ENCODE measurements at places on chromosomes 11 and 22.

GRCh38 chr22:40322021-40322420 is 24.3 kb upstream of the ADSL start:
- no peak for DNase-seq

GRCh38 chr22:23877566-23877965 is 16.6 kb upstream of the MIF start:
- no peak for DNase-seq

DNA sequence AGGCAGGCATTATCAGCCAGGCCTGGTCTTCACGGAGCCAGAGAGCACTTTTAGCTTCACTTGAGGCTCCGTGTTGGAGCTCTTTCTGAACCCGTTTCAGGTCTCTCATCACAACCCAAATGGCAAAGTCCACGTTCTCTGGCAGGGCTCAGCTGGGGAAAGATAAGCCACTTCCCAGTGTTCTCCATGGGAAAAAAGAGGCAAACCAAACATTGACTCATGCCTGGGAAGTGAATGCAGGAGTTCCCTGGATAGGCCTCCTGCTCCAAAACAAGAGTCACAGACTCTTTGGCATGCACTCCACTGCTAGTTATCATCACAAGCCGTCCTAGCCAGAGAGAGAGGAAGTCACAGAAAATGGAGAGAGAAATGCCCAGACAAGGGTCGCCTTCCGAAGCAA is 11.6 kb downstream of the OPCML start:
- DNase-seq, result no peak

GRCh38 chr11:112421879-112422278 is 161.2 kb upstream of the PLET1 start:
- DNase-seq, result no peak

GRCh38 chr11:78085972-78086371 is 6.3 kb upstream of the NDUFC2 start:
- DNase-seq, result no peak

GRCh38 chr11:19239039-19239438 is 1.7 kb downstream of the E2F8 start:
- DNase-seq, result no peak

GRCh38 chr11:110093407-110094297 is 460 bp downstream of the ZC3H12C start:
- no peak for DNase-seq

DNA sequence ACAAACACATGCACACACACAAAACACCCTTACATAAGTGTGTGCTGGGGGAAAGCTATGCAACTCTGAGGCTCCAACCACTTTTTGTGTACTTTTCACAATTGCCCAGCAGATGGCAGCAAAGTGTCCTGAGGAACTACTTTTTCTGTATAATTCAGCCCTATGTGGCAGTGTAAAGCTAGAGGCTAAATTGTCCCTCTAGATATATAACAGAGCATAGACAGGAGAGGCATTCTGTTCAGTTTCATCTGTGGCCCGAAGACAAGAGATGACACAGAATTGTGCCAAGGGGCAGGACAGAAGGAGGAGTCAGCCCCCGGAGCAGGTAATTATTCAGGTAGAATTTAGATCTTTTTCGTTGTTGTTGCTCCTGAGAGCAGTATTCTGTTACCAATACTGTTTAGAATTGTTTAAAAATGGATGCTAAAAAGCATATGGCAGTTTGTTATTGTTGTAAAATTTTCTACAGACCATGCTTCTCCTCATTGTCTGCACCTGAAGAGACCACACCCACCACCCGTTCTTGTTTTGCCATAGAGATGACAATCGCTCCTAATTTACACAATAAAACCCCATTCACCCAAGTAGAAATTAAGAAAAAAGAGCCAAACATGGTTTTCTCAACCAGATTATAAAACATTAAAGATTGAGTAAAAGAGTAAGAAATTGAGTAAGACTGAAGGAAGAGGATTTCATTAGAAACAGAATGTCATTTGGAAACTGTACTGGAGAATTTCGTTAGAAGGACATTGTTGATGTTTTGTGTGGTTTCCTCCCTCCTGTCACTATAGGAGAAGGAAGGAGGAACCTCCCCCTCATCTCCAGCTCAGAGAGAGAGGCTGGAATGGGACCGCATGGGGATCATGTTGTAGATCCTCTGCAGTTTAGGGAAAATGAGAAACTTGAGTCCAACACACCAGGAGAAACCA is 14.5 kb upstream of the MS4A7 start:
- DNase-seq, result peak; percentile 47

GRCh38 chr11:61589961-61590360 is 9.1 kb upstream of the SYT7 start:
- no peak for DNase-seq

- no peak for DNase-seq
Observed at GRCh38 chr11:44701276-44701675, 25.5 kb upstream of the TSPAN18 start.

DNA sequence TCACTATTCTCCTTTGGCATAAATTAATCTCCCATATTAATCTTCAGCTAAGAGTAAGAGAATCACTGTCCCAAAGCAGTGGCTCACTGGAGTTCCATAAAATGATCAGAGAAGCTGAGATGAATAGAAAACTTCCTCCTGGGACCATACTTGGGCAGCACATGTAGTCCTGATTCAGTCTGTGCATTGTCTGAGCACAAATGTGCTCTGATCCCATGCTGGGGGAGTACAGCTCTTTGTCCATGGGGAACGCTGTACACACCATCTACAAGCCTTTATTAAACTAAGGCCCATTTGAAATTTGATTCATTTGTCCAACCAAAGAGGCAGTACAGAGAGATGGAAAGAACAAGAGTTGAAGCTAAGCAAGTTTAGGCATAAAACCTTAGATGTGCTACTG is 147.4 kb upstream of the PGR start:
- no peak for DNase-seq

DNA sequence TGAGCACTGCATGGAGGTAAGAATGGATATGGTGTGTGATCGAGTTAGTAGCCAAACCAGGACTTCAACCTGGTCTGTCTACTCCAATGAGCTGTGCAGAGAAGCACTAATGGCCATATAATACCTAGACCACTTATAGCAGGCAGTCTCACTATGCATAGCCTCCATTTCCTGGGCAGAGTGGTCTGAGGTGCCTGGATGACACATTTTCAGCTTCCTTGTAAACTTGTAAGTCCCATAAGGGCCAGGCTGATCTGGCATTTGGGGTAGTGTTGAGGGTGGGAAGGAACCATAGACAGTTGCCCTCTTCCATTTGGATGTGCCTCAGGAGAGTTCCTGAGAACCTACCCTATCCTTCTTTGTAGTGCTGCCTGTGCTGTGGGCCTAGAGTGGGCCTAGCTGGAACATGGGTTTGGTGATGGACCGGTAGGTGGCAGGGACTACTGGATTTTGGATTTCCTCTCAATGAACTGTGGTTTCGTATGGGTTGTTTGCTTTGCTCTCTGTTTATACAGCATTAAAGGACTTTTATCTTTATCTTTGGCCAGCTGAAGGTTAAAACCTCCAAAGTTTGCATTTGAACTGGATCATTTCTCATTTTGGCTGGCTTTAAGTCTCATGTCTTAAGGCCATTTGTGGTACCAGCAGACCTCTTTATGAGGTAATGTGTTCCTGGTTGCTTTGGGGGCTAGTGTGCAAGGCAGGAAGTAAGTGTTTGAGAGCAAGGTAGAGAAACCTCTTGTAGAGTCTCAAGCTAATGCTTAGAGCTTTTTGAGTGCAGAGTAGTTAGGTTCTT is 86.9 kb downstream of the STIM1 start:
- no peak for DNase-seq

DNA sequence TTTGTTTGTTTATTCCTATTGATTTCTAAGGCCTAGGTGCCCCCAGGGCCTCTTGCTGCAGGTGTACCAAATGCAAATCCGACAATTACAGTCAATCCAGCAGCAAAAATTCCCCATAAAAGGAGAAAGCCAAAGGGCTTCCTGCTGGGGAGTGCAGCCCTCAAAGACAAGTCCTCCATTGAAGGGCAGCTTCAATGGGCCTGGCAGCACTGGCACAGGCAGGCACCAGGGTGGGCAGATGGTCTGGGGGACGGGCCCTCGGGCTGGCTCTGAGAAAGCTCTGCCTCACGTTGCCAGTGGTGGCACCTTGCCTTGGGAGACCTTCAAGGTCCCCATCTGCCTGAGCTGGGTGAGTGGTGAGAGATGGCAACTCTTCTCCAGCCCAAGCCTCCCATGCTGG is 128.0 kb downstream of the DSCAML1 start:
- DNase-seq, result no peak

DNA sequence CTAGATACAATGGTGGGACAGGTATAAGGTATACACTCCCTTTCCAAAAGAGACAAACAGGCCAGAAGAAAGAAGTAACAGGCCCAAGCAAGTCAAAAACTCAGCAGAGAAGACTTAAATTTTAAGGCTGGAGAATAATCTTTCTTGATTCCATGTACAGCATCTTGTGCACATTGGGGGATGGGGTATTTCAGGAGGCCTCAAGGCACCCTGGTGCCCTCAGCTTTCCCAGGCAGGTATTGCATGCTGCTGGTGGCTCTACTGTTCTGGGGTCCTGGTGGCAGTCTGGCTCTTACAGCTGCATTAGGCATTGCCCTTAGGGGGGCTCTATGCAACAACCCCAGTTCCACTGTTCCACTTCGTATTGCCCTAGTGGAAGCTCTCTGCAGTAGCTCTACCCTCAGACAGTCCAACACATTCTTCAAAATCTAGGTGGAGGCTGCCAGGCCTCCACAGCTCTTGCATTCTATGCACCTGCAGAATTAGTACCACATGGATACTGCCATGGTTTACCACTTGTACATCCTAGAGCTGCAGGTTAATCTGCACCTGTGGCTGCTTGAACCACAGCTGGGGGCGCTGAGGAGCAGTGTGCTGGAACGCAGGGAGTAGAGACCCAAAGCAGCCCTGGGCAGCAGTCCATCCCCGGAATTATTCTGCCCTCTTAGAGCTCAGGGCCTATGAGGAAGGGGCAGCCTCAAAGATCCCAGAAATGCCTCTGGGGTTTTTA is 4.2 kb upstream of the CTSC start:
- DNase-seq, result no peak

DNA sequence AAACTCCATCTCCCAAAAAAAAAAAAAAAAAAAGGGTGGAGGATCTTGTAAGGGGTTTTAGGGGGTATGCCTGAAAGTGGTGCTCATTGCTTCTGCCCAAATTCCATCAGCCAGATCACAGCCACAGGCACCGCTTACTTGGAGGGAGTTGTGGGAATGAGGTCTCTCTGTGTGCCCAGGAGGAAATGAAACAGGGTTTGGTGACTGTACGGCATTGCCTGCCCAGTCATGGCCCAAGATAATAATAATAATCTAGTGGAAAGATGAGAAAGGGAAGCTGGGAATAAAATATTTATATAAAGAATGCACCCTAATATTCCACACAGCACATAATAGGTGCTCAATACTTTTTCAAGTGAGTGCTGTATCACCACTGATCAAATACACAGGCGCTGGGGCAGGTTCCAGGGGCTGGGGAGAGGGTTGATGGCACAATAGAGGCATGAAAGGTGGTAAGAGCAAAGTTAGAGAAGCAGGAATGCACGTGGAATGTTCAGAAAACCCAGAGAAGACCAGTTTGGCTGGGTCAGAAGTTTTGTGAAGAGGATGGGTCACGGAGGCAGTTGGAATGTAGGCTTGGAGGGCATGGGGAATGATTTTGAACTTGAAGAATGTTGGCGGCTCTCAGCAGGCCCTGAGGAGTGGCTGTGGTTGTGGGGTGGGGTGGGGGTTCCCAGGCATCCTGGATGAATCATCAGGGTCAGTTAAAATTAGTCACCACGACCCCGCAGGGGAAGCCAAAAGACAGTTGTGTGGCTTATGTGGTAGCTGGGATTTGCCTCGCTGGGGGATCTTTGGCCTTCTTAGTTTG is 12.5 kb upstream of the MB start:
- DNase-seq, result peak; percentile 26

- DNase-seq, result no peak
Observed at GRCh38 chr11:134659882-134660281, 247.8 kb upstream of the B3GAT1 start.

GRCh38 chr11:36638556-36638955 is 40.5 kb upstream of the RAG2 start:
- no peak for DNase-seq
